ENCODE measurements at places on chromosomes 16 and 17.
A peak's percentile ranks its signal among the peaks of the same experiment; 100 is the strongest.

GRCh38 chr16:49534901-49535610 lies 161.5 kb downstream of the C16orf78 start:
- DNase-seq, result no peak

DNA sequence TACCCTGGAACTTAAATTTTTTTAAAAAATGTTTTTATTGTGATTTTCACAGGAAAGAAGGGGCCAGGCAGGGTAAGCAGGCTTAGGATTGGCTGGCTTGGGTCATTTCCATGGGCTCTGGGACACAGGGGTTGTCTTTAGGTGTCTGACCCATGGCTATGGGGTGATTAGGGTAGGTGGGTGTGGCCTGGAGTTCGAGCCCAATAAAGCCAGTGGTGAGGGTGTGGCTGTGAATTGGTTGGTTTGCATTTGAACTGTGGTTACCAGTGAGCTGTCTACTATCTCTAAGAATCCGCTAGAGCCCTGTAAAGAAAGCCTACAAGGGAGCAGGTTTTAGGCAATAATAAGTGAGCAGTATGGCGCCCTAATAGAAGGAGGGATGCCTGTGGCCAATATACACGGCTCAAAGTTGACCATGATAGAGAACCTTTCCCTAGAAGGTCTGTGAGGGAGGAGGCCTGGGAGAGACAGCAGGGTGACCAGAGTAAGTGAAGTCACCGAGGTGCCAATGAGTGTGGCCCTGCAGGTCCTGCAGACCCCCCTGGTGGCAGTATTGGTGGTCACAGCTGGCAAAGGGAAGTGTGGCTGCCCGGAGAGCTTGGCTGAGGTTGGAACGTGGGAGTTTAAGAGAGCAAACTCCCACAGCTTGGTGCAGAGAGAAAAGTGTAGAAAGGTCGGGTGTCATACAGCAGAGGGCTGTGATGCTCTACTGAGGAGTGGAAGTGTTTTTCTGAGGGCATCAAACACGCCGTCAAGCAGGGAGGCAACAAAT lies 454.0 kb downstream of the WWOX start:
- no peak for DNase-seq

DNA sequence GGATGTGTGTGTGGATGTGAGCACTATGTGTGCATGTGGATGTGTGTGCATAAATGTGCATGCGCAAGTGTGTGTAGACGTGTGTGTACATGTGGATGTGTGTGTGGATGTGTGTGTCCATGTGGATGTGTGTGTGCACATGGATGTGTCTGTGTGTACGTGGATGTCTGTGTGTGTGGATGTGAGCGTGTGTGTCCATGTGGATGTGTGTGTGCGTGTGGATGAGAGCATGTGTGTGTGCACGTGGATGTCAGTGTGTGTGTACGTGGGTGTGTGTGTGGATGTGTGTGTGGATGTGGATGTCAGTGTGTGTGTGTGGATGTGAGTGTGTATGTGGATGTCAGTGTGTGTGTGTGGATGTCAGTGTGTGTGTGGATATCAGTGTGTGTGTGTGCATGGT lies 63.6 kb upstream of the DOC2B start:
- DNase-seq, result no peak

DNA sequence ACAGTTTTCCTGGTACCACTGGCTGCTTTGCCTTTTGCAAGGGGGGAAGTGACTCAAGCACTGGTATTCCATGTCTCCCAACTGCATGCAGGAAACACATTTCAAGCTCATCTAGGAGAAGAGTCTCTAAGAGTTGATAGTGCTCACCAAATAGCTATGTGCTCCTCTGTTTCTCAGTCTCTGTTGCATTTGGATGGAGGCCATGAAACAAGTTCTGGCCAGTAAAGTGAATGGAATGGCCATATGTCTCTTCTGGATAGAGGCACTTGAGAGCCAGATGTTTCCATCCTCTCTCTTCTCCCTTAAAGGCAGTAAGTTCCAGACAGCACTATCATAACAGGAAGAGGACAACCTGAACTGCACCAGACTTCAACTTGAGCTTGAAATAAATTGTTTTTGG lies 60.6 kb downstream of the C16orf82 start:
- no peak for DNase-seq

- DNase-seq, result no peak
Observed at GRCh38 chr16:84085773-84086172, 31.0 kb downstream of the MBTPS1 start.

DNA sequence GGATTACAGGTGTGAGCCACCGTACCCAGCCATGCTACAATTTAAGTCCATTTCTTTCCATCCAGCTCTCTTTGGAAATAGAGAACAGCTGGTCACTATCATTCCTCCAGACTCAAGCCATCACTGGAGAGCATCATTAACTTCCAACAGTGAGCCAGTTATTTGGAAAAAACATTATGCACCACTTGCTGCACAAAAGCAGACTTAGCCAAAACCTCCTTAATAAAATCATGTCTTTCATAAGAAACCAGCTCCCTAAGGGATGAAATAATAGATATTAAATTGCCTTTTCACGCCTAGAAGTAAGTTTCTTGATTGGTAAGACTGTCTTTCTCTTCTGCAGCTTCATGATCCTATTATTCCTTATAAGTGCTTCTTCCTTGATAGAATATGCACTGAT lies 17.9 kb downstream of the SLC39A11 start:
- DNase-seq, result no peak

DNA sequence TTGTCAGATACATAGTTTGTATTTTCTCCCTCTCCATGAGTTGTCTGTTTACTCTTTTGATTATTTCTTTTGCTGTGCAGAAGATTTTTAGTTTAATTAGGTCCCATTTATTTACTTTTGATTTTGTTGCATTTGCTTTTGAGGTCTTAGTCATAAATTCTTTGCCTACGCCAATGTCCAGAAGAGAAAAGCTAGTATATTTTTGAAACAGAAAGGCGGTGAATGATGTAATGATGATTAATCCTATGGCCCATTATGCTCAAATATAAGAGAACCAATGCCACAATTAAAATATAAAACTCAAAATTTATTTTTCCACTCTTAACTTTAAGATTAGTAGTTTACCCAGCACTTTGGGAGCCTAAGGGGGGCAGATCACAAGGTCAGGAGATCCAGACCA lies 59.8 kb upstream of the SMIM36 start:
- DNase-seq, result no peak

- DNase-seq, result no peak
Observed at GRCh38 chr17:1847191-1847590, 17.4 kb downstream of the RPA1 start.

DNA sequence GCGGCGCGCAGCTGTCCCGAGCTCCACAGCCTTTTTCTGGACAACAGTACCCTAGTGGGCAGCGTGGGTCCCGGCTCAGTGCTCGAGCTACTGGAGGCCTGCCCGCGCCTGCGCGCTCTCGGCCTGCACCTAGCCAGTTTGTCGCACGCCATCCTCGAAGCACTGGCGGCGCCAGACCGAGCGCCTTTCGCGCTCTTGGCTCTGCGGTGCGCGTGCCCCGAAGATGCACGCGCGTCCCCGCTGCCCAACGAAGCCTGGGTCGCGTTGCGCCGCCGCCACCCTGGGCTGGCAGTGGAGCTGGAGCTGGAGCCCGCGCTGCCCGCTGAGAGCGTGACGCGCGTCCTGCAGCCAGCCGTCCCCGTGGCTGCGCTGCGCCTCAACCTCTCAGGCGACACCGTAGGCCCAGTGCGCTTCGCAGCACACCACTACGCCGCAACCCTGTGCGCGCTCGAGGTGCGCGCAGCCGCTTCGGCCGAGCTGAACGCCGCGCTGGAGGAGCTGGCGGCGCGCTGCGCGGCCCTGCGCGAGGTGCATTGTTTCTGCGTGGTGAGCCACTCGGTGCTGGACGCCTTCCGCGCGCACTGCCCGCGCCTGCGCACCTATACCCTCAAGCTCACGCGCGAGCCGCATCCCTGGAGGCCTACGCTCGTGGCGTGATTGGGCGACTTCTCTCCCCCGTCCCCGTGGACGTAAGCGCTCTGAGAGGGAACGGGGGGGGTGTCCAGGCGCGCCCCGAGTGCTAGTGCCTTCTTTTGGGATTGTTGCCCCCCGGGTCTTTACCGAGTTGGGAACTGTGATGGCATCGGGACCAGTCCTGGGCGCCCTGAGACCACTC lies 1.2 kb upstream of the HSF4 start:
- peak; percentile 39 for DNase-seq

- DNase-seq, result no peak
Observed at GRCh38 chr17:66665194-66665593, 169.7 kb upstream of the CACNG5 start.
